NCI-H82 (cell line): ENCODE measurements at places on chromosomes 11 and 22.

- peak; percentile 4 for DNase-seq
Observed at GRCh38 chr22:46635756-46636155, 15.6 kb downstream of the GRAMD4 start.

DNA sequence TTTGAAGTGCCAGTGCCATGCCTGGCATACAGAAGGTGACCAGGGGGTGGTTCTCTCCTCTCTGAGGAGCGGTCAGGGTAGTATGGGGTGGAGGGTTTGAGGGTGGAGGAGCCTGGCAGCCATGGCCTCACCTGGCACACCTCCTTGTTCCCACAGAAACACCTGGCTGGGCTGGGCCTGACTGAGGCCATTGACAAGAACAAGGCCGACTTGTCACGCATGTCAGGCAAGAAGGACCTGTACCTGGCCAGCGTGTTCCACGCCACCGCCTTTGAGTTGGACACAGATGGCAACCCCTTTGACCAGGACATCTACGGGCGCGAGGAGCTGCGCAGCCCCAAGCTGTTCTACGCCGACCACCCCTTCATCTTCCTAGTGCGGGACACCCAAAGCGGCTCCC is 9.6 kb downstream of the SERPINH1 start:
- DNase-seq, result no peak

DNA sequence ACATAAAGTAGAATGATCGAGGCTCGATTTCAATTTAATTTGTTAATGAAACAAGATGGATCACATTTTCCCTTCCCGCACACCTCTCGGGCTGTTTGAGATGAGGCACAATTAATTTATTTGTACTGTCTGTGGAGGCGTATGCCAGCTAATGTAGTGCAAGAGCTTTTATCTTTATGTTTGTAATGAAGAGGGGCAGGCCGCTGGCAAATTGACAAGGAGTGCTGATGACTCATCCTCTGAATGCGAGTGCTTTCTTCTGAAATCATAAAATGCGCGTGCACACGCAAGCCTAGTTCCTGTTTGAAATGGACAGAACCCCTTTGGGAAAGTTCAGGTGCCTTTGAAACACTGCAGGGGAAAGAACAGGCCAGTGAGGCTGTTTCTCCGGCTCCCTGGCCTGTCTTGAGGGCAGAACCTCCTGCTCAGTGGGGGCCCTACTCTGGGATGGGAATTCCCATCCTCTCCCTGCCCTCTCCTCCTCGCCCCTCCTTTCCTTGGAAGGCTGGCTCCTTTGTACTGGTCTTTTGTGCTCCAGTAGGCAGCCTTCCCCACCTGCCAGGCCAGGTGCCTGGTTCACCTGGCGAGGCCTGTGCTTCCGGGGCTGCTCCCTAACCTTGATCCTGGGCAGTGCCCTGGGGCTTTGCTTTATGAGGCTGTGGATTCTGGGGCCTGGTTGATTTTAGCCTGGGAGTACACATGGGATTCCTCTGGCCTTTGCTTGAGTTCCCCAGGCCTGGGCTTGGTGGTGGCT is 50.3 kb downstream of the TEAD1 start:
- DNase-seq, result no peak

- DNase-seq, result no peak
Observed at GRCh38 chr11:57325735-57326048, 940 bp upstream of the TNKS1BP1 start.

DNA sequence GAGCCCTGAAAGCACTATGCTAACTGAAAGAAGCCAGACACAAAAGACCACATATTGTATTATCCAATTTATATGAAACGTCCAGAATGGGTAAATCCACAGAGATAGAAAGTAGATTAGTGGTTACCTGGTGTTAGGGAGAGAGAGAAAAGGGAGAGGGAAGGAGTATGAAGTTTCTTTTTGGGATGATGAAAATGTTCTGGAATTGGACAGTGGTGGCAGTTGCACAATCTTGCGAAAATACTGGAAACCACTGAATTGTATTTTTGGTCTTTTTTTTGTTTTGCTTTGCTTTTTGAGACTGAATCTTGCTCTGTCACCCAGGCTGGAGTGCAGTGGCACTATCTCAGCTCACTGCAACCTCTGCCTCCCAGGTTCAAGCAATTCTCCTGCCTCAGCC is 63.5 kb downstream of the MRTFA start:
- no peak for DNase-seq

DNA sequence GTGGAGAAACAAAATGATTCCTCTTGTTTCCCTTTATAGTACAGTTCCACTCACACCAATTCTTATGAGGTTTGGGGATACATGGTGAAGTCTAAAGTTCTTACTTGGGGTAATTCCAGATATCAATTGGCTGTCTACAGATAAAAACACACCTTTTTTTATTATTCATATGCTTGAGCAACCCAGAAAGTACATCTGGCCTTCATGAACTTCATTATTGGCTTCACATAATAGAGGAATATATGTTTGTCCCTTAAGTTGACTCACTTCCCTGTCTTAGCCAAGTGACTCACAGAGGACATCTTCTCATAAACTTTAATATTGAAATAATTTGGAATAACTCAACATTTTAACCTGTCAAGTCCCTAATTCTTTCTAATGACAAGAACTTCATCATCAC is 36.3 kb upstream of the SOX6 start:
- DNase-seq, result no peak

DNA sequence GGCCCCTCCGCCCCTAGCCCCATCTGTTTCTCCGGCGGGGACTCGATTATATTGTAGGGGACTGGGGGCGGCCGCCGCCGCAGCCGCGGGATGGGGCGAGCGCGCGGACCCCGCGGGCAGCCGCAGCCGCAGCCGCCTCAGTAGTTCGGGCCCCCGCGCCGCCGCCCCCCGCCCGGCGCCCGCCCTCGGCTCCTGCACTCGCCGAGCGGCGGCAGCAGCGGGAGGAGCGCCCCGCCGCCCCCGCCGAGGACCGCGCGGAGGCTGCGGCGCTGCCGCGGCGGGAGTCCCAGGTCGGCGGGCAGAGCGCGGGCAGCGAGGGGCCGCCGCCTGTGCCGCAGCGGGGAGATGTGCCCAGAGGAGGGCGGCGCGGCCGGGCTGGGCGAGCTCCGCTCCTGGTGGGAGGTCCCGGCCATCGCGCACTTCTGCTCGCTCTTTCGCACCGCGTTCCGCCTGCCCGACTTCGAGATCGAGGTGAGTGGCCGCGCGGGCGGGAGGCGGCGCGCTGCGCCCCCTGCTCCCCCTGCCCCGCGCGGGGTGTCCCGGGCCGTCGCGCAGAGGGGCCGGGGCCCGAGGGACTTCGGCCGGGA is at the start of gene CECR2:
Gene CECR2, plus strand, starts transcription at position 22 of the 587 bp plus-strand sequence. Its CDS starts 324 bp downstream, at position 346.
- peak; percentile 69 for DNase-seq

DNA sequence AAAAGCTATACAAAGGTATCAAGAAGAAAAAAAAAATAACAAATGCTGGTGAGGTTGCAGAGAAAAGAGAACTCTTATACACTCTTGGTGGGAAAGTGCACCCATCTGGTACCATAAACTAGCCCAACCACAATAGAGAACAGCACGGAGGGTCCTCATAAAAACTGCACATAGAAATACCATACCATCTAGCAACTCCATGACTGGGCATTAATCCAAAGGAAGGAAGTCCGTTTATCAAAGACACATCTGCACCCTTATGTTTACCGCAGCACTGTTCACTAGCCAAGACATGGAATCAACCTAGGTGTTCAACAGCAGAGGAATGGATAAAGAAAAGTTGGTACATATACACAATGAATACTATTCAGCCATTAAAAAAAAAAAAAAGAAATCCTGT is 10.8 kb upstream of the CLDN5 start:
- DNase-seq, result no peak

DNA sequence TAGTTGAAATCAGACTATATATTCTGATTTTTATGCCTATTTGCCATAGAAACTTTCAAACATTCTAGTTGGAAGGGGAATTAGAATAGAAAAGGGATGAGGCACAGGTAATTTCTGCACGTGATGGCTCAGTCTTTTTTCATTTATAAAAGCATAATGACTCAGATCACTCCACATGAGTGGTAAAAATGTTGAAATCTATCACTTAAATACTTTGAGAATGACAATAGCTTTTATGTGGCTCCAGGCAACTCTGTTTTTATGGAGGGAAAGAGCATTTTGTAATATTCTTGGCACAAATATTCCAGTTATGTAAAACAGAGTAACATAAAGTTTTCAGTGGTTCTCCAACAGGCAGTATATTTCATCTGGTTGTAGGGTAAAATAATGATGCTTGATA is 5.9 kb upstream of the MMP3 start:
- DNase-seq, result no peak

DNA sequence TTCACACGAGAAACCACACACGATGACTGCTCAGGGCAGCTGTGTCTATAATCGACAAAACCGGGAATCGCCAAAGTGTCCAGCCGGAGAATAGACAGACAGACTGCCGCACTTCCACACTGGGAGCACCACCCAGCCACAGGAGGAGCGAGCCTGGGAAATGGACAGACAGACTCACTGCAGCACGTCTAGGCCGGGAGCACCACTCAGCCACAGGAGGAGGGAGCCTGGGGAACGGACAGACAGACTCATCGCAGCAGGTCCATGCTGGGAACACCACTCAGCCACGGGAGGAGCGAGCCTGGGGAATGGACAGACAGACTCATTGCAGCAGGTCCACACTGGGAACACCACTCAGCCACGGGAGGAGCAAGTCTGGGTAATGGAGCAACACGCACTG is 137.2 kb downstream of the BRD1 start:
- DNase-seq, result no peak
